Ovary (tissue), 10 donors: ENCODE measurements at places on chromosomes 7 and 10. TPM values are rescaled to one million over a fixed set of nuclear protein-coding genes. Genes with fewer than 3 reads are reported as not detected.

Gene CYP2C19
- polyA plus RNA-seq, result not detected

Gene EIF5AL1
- polyA plus RNA-seq, result 0.15 TPM

Gene ZNF282
- 17.6 TPM for polyA plus RNA-seq

- H3K27ac ChIP-seq, result no peak overlapping the region
- no peak for DNase-seq
- H3K36me3 ChIP-seq, result no peaks in the 10 kb centered on the region
- no peak overlapping the region for H3K4me3 ChIP-seq
Observed at GRCh38 chr10:109957092-109957797, 33.9 kb upstream of the XPNPEP1 start.
